Chondrocyte (in vitro differentiated cells): ENCODE measurements at places on chromosomes 16 and 17.
A peak's percentile ranks its signal among the peaks of the same experiment; 100 is the strongest.

- no peak for DNase-seq
Measured at GRCh38 chr17:36024106-36024869, 6.5 kb upstream of the CCL23 start.

- no peak for DNase-seq
Measured at GRCh38 chr17:29155227-29155965, 24.8 kb downstream of the MYO18A start.

DNA sequence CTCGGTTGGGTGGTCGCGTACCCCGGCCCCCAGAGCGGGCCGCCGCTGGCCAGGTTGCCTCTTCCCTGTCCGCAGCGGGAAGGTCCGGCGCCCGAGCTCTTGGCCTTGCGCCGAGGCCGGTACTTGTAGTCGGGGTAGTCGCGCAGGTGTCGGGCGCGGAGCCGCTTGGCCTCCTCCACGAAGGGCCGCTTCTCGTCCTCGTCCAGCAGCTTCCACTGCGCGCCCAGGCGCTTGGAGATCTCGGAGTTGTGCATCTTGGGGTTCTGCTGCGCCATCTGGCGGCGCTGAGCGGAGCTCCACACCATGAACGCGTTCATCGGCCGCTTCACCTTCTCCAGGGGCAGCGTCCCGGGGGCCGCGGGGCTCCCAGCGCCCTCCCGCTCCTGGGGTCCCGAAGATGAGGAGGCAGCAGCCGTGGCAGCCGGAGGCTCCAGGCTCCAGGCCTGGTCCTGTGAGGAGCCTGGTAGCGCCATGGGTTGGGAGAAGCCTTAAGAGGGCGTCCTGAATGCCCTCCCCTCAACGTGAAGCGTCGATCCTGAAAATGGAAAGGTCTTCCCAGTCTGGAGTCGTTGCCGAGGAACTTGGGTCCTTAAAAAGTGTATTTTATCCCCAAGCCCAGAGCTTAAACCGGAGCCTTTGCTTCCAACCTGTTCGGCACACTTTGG is 558 bp downstream of the SOX15 start:
- peak; percentile 97 for DNase-seq

- no peak for DNase-seq
Measured at GRCh38 chr17:13918247-13918646, 151.1 kb upstream of the COX10 start.

DNA sequence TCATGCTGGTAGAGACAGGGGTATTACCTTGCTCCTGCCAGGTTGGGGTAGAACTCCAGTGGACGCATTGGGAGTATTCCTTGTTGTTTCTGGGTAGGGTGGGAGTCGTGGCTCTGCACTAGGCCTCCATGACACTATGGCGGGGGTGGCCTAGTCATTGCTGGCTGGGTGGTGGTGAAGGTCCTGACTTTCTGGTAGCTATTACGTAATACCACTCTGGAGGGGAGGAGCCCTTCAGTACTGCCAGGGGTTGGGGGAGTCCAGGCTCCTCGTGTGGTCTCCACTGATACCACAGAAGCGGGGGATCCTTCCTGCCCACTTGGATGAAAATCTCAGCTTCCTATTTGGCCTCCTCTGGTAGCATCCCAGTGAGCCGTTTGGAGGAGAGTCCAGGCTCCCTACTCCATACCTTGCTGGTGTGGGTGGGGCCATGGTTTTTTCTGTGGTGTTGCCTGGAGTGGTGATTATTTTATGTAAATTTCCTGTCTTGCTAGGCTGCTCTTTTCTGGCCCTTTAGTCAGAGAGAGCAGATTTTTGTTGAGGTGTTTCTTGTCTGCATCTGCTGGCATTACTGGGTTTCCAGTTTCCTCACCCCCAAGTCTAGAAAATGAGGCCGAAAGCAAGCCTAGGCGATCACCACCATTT is 65.8 kb upstream of the GNG13 start:
- DNase-seq: peak; percentile 36

GRCh38 chr17:40322358-40323315 is 13.7 kb downstream of the RARA start:
- peak; percentile 90 for DNase-seq

DNA sequence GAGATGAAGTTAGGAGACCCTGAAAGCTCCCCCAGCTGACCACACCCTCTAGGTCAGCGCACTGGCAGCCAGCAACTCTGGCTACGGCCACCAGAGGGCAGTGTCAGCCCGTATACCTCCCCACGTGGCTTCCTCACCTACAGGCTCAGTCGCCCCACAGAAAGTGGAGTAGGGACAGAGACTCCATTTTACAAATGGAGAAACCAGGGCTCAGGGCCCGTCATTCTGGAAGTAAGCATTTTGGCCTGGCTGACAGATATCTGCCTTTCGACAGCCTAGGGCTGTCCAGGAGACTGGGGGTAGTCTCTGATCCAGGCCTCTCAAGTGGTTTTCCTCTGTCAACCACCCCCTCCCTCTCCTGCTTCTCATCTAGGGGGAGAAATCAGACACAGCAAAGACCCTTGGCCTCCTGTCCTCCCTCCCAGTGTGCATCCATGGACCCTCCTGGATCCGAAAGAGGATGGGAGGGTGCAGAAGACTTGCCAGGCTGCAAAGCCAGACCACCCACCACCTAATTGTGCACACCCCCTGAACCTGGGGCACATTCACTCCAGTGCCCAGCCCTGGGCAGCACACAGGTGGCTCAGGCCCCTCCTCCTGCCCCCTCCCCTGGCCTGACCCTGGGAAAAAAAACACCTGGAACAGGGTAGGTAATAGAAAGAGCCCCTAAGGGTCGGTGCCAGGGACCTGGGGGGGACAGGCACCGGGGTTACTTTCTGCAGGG is 3.8 kb upstream of the HAP1 start:
- no peak for DNase-seq

GRCh38 chr17:27345141-27345904 is 51.4 kb downstream of the WSB1 start:
- no peak for DNase-seq

DNA sequence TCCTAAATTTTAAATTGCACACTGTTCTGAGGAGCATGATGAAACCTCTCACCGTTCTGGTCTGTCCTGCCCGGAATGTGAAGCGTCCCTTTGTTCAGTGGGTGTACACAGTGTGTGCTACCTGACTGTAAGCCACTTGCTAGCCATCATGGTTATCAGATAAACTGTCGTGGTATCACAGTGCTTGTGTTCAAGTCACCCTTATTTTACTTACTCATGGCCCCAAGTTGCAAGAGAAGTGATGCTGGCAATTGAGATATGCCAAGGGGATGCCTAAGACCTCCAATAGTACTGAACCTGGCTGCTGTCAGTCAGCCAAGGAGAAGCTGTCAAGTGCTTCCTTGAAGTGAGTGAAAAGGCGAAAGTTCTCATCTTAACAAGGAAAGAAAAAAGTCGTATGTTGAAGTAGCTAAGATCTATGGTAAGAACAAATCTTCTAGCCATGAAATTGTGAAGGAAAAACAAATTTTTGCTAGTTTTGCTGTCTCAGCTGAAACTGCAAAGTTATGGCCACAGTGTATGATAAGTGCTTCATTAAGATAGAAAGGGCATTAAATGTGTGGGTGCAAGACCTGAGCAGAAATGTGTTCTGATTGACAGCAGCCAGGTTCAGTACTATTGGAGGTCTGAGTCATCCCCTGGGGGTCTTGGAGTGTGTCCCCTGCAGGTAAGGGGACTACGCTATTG is 5.8 kb downstream of the PIK3R6 start:
- no peak for DNase-seq

- DNase-seq: no peak
Measured at GRCh38 chr17:78971756-78972506, 7.8 kb downstream of the LGALS3BP start.

DNA sequence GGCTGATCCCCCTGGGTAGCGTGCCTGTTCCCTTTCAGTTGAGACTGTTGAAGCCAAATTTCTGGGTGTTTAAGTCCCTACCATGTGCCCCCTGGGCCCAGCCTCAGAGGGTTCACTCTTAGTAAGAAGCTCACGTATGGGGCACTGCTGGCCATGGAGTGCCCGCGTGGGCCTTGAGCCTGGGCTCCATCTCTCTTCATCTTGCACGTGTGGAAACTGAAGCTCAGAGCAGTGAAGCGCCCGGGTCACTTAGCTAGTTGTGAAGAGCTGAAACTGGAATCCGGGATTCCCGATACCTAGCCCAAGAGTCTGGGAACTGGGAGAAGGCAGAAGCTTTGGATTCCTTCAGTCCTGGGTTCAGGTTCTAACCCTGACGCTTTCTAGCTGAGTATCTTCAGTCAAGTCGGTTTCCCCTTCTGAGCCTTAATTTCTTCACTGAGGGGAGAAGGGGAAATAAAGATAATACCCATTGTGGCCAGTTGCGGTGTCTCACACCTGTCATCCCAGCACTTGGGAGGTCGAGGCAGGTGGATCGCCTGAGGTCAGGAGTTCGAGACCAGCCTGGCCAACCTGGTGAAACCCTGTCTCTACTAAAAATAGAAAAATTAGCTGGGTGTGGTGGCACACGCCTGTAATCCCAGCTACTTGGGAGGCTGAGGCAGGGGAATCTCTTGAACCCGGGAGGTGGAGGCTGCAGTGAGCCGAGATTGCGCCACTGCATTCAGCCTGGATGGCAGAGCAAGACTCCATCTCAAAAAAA is 103.9 kb downstream of the OR1D5 start:
- no peak for DNase-seq

GRCh38 chr17:2346475-2346874 is 9.2 kb downstream of the SGSM2 start:
- DNase-seq: no peak

GRCh38 chr16:73093146-73094144 is 45.5 kb upstream of the ZFHX3 start:
- no peak for DNase-seq

GRCh38 chr16:20942256-20942655 is 41.7 kb downstream of the LYRM1 start:
- no peak for DNase-seq

- DNase-seq: no peak
Measured at GRCh38 chr17:6556121-6557039, at the start of gene PITPNM3. PITPNM3 (minus strand) TSS chr17:6556555; CDS start chr17:6556406, 149 bp downstream.

DNA sequence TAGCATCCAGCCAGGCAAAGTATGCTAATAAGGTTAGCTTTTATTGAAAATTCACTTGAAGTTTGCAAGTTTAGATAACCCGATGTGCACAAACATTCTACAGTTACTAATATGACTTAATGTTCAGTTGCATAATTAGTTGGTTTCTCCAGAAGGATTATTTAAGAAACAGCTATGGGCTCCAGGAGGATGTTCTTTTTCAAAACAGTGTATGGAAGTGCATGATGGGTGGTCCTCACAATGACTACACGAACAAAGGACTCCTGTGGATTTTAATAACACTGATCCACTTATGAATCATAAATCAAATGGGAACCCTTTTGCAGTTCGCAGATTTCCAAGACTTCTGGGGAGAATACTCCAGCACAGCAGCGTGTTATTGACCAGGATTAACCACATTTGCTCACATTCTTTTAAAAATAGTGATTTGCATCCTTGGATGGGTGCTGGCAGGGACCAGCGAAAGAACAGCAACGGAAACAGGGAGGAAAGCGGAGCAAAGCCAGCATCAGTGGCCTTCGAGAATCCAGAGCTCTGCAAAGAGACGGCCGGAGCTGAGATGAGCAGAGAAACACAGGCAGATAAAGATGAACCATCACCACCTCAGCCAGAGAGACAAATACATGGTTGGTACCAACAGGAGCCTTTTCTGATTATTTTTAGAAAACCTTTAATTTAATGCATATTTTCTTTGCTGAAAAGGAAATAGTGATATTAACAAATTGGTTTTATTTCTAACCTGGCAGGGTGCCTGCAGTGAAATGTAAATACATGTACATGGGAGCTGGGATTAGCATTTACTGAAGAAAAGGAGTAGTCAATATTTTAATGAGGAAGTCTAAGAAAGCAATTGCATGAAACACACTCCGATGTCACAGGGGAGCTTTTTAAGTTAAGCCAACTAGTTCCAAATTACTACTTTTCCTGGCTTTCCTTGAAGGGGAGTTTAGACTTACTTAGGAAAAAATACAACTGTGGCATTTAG is 623.2 kb upstream of the ZFHX3 start:
- DNase-seq: no peak

DNA sequence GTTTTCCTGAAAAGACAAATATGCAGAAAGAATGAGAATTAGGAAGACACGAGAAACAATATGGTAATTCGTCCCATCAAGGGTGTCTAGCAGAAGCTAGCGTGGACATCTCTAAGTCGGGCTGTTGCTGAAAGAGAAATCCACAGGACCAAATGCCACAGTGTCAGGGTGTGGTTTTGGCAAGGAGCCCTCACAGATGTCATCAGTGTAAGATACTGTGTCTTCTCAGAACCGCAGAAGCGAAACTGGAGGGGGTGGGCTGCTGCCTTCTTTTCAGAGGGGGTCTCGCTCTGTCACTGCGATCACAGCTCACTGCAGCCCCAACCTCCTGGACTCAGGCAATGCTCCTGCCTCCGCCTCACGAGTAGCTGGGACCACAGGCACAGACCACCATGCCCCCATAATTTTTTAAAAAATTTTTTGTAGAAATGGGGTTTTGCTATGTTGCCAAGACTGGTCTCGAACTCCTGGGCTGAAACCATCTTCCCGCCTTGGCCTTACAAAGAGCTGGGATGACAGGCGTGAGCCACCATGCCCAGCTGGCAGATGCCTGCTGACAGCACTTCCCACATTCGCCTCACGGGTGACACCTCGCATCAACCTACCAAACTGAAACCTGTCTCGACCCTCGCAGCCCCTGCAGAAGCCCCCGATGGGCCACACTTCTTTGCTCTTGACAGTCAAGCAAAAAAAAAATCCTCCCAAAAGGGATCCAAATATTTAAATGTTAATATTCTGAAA is 26.2 kb downstream of the TRAP1 start:
- no peak for DNase-seq

GRCh38 chr16:52584354-52585320 is 37.7 kb upstream of the TOX3 start:
- no peak for DNase-seq

DNA sequence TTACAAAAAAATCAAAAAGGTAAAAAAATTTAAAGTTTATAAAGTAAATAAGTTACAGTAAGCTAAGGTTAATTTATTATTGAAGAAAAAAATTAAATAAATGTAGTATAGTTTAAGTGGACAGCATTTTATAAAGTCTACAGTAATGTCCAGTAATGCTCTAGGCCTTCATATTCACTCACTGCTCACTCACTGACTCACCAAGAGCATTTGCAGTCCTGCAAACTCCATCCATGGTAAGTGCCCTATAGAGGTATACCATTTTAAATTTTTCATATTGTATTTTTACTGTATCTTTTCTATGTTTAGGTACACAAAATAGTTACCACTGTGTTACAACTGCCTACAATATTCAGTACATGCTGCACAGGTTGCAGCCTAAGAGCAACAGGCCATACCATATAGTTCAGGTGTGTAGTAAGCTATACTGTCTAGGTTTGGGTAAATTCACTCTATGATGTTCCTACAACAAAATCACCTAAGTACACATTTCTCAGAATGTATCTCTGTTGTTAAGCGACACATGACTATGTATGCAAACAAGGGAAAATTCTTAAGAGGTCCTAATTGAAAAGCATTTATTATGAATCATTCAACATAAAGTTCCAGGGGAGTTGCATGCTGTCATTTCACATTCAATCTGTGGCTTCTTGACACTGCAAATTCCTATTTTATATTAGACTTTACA is 92.3 kb downstream of the SPAG9 start:
- no peak for DNase-seq

GRCh38 chr17:48597778-48598631 is 4.4 kb upstream of the HOXB5 start:
- DNase-seq: no peak
